ENCODE measurements at places on chromosomes 3 and 15. TPM values are rescaled to one million over a fixed set of nuclear protein-coding genes. Genes with fewer than 3 reads are reported as not detected.

DNA sequence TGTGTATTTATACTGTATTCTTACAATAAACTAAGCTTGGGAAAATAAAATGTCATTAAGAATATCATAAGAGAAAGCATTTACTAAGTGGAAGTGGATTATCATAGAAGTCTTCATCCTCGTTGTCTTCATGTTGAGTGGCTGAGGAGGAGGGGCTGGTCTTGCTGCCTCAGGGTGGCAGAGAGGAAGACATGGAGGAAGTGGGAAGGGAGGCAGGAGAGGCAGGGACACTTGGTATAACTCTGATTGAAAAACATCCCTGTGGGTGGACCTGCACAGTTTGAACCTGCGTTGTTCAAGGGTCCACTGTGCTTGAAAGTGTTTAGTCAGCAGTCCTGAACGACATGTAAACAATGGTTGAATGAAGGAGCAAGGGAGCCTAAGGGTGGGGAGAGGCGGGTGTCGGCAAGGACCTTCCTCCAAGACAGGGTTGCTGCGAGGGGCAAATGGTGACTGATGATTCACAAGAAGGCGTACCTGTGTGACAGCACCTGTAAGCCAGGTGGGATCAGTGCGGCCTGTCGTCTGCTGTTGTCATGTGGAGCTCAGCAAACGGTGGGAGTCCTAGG is 103.8 kb upstream of the KLF13 start:
- no peak for DNase-seq

DNA sequence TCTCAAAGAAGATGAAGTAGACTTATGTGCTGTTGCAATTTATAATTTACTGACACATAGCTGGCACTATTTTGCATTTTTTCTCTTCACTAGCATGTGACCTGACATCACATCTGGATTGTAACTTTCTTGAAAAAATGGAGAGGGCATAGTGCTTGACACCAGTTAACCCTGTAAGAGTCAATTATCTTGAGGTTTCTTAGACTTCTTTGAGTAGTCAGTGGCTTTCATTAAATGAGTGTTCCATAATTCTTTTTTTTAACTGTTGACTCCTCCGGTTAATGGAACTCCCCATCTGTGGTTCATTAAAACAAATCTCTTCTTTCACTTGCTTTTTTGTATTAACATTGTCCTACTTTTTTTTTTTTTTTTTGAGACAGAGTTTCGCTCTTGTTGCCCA is 16.9 kb upstream of the PRKCI start:
- peak; percentile 50 for DNase-seq

GRCh38 chr15:100256970-100257650 is 84.7 kb downstream of the ADAMTS17 start:
- DNase-seq: no peak

Gene MITF
- 27.9 TPM for polyA plus RNA-seq

Gene MYL3
- 1.0 TPM for polyA plus RNA-seq

Gene ASB14
- polyA plus RNA-seq: not detected

Gene TRMT10C
- 7.4 TPM for polyA plus RNA-seq

DNA sequence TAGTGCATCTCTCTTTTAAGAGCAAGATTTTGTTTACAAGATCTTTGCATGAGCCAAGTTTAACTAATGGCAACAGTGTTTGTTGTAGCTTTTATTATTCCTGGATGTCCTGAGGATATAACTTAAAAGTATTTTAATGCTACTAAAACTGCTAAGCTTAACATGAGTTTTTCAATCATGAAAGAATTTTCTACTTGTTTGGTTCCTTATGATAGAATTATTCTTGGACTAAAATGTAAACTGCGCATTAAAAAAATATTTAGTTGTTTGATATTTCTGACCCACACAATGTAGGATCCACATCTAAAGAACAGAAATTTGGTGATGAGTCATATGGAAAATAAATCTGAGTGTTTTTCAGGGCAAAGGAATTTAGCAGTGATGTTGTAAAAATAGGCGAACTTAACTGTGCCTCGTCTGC is 70.8 kb downstream of the RAP2B start:
- peak; percentile 90 for DNase-seq

DNA sequence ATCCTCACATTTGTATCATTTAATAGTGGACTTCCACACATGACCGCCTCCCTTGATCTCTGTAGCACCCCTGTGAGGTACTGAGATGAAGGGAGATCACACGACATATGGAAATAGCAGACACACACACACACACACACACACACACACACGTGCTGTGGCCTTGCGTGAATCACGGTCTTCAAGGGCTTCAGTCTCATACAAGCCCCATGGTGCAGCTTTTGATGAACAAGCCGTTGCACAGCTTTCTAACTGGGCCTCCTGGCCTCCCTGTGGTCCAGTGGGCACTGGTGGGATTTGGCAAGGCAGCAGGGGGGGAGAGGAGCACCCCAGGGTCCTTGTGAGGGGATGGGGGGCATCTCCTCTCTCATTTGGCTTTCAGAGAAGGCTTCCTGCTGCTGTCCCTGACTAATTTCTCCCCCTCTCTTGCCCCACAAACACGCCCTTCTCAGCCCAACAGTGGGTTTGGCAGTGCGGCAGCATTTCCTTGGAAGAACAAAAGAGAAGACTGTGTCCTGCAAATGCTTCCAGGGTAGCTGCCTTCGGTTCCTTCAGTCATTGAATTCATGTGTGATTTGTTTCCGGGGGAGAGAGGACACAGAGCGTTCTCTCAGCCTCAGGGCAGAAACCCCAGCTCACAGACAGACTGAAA is 98.7 kb downstream of the SMAD6 start:
- no peak for DNase-seq

DNA sequence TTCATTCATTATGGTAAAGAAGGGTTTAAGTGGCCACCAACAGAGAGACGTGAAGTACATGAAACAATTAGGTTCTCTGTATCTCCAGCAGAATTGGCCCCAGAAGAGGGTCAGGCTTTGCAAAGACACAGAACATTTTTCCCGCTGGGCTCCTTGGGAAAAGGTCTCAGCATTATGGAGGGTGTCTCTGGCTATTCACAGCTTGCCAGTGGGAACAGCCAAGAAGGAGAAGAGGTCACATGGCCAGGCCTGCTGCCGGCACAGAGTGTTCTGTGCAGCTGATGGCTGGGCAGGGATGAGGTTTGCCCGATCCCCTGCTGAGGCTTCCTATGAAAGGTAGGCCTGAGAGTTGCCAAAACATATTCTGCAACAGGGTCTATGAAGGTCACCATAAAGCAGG is 77.8 kb upstream of the LPP start:
- no peak for DNase-seq

GRCh38 chr3:55591888-55592287 is 104.8 kb upstream of the WNT5A start:
- DNase-seq: no peak

DNA sequence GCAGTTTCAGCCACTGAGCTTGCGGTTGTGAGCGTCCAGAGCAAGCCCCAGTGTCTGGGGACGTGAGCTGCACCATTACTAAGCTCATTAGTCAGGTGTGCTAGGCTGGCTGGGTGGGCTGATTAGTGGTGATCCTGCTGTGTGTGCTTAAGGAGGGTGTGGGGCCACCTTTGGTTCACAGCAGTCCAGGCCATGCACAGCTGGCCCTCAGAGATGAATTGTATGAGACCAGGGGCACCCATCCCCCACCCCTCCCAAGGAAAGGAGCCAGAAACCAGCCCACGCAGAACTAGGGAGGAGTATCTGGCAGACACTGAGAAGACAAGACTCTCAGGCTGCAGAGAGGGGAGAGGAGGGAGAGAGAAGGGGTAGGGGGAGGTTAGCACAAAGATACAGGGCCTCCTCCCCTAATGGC is 3.8 kb downstream of the TYRO3 start:
- DNase-seq: no peak
